ENCODE measurements at places on chromosomes 13 and 19.

GRCh38 chr19:17183271-17183761 lies 31.8 kb upstream of the USE1 start:
- DNase-seq = peak; percentile 12

GRCh38 chr19:3365093-3365835 lies 1.1 kb upstream of the NFIC start:
- DNase-seq = no peak

DNA sequence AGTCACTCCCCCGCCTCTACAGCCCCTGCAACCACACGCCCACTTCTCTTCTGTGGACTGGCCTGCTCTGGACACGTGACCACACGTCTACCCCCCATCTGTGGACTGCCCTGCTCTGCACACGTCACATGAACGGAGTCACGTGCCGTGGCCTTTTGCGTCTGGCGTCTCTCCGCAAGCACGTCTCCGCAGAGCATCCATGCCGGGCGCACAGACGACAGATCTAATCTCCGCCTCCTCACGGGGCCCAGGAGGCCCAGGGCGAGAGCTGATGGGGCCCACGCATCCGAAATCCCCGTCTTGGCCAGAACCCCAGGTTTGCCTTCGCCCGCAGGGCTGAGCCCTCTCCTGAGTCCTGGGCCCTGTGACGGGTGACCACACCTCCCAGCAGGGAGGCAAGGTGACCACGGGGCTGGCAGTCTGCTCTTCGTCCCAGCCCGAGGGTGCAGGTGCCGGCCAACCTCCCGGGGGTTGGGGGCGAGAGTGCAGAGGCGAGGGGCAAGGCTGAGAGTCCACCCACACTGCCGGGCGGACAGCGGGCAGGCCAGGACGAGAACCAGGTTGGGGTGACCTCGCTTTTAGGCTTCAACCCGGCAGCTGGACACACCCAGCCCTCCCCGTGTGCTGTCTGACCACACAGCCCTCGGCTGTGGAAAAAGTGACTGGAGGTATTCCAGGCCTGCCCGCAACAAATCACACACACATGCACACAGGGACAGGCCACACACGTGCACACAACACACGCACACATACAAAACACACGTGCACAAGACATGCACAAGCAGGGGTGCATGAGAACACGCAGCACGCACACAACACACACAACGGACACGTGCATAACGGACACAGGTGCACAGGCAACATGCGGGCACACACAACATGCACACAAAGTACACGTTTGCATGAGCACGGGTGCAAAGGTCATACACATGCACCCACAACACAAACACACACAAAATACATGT lies 3.9 kb downstream of the SBNO2 start:
- no peak for DNase-seq

- DNase-seq = no peak
Measured at GRCh38 chr19:33201886-33202545, 7.9 kb downstream of the LRP3 start.

DNA sequence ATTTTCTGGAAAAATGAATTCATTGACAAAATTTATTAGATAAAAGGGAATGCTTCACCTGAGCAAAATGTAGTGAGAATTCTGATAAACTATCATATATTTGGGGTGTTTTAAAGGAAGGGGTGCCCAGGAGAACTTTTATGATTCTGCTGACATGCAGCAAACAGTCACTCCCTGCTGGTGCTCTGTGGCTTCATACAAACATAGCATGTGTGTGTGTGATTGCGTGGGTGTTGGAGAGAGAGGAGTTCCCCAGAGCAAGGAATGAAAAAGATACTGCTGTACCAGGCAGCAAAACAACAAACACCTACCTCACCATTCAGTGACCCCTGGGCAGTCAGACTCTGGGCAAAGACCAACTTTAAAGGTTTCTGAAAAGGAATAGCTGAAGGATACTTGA lies 546.7 kb downstream of the RFC3 start:
- DNase-seq = no peak

- no peak for DNase-seq
Measured at GRCh38 chr13:100625447-100625846, 36.9 kb upstream of the GGACT start.

DNA sequence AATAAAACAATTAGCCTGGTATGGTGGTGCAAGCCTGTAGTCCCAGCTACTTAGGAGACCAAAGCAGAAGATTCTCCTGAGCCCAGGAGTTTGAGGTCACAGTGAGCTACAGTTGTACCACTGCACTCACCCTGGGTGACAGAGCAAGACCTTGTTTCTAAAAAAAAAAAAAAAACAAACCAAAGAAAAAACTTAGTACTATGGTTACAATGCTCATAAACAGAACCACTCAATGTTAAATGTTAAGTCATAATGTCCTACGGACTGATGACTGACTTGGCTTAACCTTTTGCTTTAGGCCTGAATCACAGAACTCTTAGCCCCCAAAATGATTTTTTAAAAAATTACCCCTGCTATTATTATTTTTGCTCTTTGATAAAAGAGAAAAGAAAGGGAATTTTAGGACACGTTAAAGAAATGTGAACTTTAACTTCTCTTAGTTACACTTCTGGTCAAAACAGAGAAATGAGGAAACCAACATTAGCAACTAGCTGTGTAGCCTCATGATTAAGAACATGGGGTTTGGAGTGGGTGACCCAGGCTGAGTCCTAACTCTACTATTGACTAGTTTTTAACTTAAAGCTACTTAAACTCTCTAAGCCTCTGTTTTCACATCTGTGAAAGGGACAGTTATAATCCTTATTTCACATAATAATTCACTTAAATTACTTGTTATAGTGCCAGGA lies 13.7 kb upstream of the ELF1 start:
- DNase-seq = no peak

DNA sequence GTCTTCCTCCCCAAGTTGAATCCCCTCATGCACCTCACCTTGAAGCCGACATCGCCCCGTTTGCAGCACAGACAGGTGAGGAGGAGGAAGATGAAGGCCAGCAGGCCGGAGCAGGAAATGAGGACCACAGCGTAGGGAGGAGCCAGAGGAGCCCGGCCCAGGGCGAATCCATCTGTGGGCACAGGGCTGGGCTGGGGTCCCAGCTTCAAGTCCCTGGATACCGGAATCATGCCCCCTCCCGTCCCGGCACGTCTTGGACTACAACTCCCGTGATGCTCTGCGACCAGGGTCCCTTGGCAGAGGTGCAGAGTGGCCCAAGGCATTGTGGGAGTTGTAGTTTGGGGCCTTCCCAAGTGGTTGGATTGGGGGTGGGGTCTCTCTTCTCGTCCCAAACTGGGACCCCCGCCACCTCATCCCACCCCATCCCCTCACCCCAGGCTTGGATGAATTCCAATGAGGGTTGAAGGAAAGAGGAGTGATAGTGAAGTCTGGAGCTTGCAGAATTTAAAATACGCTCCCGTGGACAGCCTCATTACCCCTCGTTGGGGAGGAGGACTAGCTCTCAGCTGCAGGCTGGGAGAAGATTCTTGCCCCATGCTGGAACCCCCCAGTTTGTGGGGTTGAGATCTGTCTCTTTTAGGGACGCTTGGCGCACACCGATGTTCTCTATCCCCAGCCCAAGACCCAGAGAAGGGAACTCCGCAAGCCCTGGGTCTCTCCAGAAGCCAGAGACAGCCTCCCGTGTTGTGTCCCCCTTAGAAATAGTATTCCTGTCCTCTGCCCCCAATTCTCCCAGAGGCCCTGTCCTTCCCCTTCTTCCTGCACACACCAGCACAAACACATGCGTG lies 990 bp downstream of the LMTK3 start:
- peak; percentile 70 for DNase-seq

GRCh38 chr13:44719857-44720671 lies 143.9 kb upstream of the TSC22D1 start:
- no peak for DNase-seq

- DNase-seq = no peak
Measured at GRCh38 chr13:98020271-98020670, 66.8 kb downstream of the IPO5 start.

- no peak for DNase-seq
Measured at GRCh38 chr13:114015969-114016295, 42.1 kb upstream of the C13orf46 start.

DNA sequence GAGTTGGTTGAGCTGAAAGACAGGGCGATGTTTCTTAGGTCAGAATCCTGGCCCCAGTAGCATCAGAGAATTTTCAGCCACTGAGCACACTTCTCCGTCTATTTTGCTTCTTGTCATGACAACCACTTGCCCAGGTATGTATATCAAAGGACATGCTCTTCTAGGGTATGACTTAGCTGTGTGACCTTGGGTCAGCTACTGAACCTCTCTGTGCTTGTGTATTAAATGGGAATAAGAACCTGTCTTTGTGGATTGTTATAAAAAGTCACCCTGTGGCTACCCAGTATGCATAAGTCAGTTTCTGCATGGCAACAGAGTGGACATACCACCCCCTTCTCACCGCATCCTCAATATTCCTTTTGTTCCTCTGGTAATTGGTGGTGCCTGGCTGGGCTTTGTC lies 26.1 kb downstream of the MBD3L1 start:
- no peak for DNase-seq

DNA sequence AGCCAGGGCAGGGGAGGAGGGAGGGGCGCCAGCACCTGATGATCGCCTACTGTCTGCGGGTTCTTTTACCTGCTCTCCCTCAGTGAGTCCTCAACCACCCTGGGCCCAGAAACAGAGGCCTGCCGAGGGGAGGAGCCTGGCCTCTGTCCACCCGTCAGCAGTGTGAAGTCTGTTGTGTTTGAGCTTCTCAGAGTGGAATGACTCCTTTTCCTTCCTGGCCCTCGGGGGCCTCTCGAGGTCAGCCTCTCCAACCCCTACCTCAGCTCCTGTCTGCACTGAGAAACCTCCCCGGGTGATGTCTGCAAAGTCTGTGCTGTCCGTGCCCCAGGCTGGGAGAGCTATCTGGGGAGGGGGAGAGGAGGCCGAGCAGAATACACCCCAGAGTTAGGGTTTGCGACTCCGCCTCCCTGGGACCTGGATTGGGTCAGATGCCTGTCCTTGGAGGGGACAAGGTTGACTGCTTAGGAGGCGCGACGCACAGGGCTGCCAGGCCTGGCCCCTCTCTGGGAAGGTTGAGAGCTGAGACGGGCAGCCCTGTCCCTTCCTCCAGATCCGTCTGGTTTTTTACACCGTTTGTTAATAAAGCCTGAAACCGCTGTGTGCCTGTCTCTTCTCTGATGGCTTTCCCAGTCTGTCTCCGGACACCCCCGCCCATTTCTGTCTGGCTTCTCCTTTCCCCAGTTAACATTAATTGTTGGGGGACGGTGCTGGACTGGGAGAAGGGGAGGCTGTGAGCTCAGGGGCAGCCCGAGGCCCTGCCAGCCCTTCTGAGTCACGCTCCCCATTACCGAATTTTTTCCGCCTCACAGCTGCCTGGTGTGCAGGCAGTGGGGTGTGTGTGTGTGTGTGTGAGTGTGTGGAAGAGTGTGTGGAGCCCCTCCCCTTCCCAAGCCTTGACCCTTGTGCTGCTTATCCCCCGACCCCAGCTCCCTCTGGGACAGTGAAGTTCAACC lies 989 bp upstream of the SSC5D start:
- DNase-seq = peak; percentile 29

- DNase-seq = no peak
Measured at GRCh38 chr19:9729162-9729561, 39.4 kb downstream of the ZNF846 start.

DNA sequence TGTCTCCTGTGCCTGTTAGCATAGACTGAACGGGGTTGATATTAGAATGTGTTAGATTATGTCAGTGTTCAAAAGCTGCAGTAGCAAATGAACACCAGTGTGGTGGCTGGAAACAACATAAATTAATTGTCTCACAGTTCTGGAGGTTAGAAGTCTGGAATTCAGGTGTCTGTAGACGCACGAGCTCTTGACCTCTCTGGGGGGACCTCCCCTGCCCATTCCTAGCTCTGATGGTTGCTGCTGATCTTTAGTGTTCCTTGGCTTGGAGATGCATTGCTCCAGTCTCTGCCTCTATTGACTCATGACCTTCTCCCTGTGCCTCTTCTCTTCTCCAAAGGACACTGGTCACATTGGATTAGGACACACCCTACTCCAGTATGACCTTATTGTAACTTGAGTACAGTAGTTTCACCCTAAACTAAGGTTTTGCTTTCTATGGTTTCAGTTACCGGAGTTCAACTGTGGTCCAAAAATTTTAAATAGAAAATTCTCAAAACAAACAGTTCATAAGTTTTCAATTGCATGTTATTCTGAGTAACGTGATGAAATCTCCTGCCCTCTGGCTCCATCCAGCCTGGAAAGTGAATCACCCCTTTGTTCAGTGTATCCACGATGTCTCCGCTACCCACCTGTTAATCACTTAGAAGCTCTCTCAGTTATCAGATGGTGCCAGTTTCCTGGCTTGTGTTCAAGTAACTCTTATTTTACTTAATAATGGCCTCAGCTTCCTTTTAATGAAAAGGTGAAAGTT lies 273.2 kb downstream of the MYO16 start:
- no peak for DNase-seq

- DNase-seq = peak; percentile 56
Measured at GRCh38 chr19:4369109-4369887, 25.9 kb downstream of the MPND start.

- no peak for DNase-seq
Measured at GRCh38 chr19:18660051-18660910, 23.2 kb upstream of the CRTC1 start.

DNA sequence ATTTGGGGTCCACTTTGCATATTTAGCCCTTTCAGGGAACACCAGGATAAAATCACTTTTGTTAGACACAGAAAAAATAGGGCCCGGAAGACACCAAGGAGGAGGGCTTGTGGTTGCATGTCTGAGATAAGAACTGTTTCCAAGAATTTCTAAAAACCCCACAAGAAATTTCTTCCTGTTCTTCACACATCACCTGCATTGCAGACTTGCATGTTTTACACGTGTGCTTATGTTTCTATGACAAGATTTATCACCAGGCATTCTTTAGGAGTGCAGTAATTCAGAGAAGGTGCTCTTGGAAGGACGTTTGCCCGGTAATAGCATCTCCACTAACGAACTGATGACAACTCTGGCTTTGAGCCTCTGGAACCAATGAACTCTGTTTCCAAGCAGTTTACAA lies 7.1 kb upstream of the ACTL9 start:
- no peak for DNase-seq

DNA sequence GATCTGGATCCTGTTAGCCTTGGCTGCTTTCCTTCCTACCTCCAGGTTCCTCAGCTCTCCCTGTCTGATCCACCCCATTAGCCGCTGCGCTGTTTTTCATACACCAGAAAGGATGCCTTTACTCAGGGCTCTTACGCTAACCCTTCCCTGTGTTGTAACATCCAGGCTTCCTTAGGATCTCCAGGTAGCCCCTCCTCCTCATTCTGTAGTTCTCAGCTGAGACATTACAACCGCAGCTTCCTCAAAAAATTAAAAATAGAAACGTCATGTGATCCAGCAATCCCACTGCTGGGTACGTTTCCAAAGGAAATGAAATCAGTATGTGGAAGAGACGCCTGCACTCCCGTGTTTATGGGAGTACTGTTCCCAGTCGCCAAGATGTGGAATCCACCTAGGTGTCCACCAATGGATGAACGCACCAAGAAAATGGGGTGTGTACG lies 18.4 kb upstream of the MYADM start:
- DNase-seq = no peak

Measured in activated T-cell treated with anti-CD3 and anti-CD28 coated beads for 24 hours (primary cell).